Stimulated activated CD8-positive, alpha-beta memory T cell treated with anti-CD3 and anti-CD28 coated beads, Interleukin-7, amount 100 ng/mL, for 1 hour (primary cell): ENCODE measurements at places on chromosomes 4 and X.

- DNase-seq = no peak
Measured at GRCh38 chr4:55397520-55398321, 2.0 kb downstream of the TMEM165 start.

DNA sequence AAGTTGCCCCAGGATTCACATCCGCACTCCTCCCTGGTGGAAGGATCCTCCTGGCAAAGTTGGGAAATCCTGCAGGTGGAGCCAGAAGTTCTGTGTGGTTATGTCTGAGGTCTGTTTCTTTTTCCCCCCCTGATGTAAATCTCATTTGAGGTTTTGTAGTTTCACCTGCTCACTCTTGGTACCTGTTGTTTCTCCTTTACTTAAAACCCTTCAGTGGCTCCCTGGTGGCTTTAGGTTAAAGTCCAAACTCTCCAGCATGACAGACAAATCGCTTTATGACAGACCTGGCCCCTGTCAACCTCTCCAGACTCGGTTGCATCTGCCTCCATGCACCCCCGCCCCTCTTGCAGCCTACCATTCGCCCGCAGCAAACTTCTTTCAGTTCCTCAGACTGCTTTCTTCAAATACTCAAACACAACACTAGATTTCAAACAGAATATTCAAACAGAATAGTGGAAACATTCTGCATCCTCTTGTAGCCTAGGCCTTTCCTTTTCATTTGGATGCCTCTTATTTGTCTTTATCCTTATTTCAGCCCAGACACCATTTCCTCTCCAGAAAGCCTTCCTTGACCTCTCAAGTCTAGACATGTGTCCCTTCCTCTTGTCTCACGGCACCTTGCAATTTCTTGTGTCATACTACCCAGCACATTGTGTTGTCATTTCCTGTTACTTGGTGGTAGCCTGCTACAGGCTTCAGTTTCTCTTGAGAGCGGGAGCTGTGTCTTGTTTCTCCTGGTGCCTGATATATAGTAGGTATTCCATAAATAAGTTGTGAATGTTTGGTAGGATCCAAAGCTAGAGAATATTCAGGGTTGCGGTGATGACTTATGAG lies 24.8 kb downstream of the IL13RA1 start:
- no peak for DNase-seq

DNA sequence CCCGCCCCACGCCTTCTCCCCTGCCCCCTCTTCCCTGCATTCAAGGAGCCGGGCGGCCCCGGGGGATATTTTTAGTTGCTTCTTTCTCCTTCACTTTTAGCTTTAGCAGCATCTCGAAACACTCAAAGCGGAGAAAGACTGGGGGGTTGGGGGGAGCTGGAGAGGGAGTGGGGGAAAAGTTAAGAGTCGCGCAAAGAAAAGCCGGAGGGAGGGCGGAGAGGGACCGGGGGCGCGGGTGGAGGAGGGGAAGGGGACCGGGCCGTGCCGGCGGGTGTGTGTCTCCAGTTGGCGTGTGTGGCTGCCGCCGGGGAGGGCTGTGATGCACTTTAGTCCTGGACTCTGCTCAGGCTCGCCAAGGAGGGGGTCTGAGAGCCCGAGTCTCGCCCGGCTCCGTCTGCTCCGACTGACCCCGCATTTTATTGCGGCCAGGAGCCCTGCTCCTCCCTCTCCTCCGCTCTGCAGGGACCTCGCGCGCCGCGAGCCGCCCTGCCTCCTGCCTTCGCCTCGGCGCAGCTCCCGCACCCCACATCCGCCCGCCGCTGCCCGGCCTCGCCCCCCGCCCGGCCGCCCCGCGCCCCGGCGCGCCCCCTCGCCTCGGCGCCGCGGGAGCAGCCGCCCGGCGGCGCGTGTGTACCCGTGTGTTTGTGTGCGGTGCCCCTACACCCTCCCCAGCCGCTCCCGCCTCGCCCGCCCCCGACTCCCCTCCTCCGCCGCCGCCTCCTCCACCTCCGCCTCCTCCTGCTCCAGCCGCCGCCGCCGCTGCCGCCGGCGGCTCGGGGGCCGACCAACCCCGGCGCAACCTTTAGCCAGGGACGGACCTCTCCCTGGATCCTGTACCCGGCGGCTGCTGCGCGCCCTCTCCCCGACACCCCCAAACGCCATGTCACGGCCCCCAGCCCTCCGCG lies 1.4 kb downstream of the ZNF827 start:
- DNase-seq = peak; percentile 12

DNA sequence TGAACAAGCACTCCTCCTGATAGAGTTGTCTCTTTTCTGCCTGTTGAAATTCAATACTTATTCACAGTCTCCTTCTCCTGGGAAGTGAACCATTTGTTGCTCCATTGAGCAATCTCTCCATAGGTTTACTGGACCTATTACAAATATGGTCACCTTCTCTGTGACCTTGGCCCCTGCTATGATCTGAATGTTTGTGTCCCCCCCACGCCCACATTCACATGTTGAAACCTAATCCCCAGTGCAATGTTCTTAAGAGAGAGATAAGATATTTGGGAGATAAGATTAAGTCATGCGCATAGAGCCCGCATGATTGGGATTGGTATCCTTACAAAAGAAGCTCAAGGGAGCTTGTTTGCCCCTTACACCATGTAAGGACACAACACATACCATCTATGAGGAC lies 54.1 kb upstream of the GABRE start:
- no peak for DNase-seq

GRCh38 chr4:73718375-73719373 lies 21.7 kb upstream of the CXCL8 start:
- no peak for DNase-seq

DNA sequence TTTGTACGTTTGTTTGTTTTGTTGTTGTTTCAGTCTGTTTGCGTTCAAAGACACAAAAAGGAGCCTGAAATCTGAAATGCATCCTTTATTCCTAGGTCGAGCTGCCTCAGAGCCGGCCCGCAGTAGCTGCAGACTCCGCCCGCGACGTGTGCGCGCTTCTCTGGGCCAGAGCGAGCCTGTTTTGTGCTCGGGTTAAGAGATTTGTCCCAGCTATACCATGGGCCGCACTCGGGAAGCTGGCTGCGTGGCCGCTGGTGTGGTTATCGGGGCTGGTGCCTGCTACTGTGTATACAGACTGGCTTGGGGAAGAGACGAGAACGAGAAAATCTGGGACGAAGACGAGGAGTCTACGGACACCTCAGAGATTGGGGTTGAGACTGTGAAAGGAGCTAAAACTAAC lies 2.4 kb downstream of the ARMCX1 start:
- no peak for DNase-seq

DNA sequence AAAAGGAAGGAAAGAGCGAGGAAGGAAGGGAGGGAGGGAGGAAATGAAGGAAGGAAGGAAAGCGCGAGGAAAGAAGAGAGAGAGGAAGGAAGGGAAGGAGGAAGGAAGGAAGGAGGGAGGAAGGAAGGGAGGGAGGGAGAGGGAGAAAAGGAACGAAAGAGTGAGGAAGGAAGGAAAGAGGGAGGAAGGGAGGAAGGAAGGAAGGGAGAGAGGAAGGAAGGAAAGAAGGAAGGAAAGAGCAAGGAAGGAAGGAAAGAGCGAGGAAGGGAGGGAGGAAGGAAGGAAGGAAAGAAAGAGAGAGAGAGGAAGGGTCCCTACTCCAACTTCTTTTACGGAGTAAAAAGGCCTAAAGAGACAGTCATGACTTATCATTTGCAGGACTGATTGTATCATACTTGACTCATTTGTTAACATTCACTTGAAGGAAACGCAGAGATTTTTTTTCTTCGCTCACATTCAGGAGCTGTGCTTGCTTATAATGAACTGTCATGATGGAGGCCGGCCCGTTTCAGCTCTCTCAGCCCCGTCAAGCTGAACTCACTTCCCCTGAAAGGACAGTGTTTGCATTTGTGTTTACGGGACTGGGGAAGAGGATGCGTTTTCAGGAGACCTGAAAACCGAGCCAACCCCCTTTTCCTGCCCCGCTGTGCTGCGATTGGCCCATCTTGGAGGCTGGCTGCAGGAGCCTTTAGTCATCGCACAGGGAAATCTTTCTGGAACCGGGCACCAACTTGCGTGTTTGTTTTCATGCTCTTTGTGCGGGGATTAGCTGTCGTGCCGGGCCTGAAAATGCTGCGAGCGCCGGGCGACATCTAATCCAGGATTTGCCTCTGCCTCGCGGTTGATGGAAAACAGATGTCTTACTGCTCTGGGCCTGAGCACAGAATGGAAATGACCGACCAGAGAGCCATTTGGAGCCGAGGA lies 17.8 kb downstream of the TRIM2 start:
- no peak for DNase-seq

DNA sequence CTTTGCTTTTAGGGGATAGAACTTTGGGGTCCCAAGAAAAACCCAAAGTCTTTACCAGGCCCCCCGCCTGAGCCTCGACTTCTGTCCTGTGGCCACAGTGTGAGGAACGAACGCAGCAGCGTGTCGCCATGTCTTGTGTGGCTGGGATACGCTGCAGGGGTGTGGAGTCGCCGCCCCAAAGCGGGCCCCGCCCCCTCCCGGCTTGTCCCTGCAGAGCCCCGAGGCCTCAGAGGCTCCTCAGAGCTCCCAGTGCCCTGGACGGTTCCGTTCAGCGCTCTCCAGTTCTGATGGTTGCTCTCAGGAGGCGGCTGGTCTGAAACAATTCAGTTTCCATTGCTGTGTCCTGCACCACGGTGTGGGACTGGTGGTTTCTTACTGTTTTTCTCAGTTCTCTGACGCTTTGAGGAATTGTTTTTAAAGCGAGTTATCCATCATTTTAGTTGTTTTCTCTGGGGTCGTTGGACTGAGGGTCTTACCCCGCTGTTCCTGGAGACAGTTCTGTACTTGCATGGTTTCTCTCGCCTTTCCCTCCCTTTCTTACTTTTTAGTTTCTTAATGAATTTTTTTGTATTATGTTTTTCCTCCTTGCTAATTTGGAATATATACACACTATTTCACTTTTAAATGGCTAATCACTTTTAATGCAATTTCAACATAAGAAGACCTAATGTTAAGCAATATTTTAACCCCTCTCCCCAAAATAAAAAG lies 1.6 kb upstream of the IDUA start:
- DNase-seq = peak; percentile 40

GRCh38 chrX:63350465-63350877 lies 661 bp downstream of the SPIN4 start:
- DNase-seq = no peak

DNA sequence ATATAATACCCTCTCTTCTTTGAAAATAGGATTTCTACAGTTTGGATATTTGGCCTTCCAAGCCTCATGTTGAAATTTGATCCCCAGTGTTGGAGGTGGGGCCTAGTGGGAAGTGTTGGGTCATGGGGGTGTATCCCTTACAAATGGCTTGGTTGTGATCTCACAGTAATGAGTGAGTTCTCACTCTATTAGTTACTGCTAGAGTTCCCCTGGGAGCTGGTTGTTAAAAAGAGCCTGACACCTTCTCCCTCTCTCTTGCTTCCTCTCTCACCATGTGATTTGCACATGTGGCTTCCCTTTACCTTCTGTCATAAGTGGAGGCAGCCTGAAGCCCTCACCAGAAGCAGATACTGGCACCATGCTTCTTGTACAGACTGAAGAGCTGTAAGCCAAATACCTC lies 73.9 kb downstream of the HDAC8 start:
- DNase-seq = no peak

GRCh38 chr4:143083756-143084472 lies 100.8 kb upstream of the USP38 start:
- no peak for DNase-seq

GRCh38 chrX:130174045-130174704 lies 2.4 kb downstream of the RAB33A start:
- DNase-seq = no peak

DNA sequence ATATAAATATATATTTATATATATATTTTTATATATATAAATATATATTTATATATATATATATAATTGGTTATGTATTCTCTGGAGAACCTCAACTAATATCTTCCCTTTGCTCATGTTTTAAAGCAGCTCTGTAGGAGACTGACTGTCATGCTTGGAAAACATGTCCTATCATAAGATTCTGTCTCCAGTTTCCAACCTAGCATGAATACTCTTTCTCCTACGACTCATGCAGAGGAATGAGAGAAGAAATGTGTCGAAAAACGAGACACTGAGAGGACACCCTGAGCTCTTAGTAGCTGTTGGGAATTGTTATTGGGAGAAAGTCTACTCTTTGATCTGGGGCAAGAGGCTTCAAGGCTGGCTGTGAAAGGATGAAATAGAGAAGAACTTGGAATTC lies 166.5 kb upstream of the SLIT2 start:
- no peak for DNase-seq

- DNase-seq = no peak
Measured at GRCh38 chr4:148159793-148160192, 282.4 kb downstream of the NR3C2 start.

GRCh38 chr4:186169945-186170802 lies 21.2 kb upstream of the CYP4V2 start:
- DNase-seq = no peak

DNA sequence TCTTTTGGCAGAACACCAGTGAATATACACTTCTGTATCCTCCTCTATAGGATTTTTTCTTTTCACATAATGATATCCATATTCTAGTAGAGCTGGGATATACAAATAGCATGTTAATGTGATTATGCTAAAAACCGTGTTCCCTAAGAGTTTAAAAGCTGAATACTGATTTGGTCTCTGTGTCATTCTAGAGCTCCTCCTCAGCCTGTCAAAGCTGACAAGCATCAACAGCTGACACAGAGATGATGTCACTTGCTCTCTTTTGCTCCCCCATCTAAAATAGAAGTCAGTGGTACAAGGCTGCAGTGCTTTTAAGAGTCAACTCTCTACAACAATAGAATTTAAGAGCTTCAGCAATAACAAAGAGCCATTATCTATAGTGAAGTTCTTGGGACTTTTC lies 17.1 kb upstream of the HERC3 start:
- no peak for DNase-seq

DNA sequence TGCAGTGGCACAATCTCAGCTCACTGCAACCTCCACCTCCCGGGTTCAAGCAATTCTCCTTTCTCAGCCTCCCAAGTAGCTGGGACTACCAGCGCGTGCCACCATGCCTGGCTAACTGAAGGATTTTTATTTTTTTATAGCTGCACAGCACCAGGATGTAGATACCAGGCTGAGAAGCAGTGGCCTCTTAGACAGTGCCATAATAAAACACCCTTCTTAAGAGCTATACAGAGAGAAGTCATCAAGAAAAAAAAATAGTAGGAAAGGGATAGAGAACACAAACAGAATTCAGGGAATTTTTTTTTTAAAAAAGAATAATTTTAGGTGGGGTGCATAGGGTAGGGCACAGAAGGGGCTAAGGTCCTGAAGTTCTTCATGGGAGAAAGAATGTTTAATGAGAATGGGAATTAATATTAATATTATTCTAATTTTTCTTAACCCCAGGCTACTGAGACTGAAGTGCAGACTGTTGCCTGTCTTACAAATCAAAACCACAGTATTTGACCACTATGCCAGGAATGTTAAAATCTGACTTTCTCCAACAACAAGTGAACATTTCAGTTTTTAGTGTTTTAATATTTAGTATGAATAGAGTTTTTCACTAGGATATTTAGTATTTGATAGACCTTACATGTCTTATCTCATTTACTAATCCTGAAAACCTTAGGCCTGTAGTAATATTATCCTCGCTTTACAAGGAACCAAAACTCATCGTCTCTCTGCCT lies 146.7 kb downstream of the KCNIP4 start:
- no peak for DNase-seq

DNA sequence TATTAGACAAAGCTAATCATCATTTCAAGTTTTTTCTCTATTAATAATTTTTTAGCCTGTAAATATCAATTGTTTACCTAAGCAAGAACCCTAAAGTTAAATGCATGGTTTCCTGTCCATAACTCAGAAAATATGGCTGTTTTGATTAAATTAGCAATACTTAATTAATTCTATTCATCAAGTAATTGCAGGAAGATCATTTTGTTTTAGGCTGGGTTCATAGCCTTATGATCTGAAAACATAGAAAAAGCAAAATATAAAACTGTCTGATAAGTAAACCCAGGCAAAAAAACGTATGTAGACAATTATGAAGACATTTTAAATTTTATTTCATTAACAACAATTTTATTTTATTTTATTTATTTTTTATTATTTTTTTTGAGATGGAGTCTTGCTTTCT lies 219.1 kb downstream of the EVC2 start:
- DNase-seq = no peak
